Gastroesophageal sphincter (tissue), 4 donors: ENCODE measurements at places on chromosomes 2 and 18. TPM values are rescaled to one million over a fixed set of nuclear protein-coding genes. Genes with fewer than 3 reads are reported as not detected.

ASPRV1 gene
- total RNA-seq: 1.2 TPM

GRCh38 chr2:235964787-235965390, 203.3 kb downstream of the GBX2 start:
- no peak for ATAC-seq

ASXL2 gene
- total RNA-seq: 13.3 TPM

EPB41L3 gene
- total RNA-seq: 27.4 TPM

DNA sequence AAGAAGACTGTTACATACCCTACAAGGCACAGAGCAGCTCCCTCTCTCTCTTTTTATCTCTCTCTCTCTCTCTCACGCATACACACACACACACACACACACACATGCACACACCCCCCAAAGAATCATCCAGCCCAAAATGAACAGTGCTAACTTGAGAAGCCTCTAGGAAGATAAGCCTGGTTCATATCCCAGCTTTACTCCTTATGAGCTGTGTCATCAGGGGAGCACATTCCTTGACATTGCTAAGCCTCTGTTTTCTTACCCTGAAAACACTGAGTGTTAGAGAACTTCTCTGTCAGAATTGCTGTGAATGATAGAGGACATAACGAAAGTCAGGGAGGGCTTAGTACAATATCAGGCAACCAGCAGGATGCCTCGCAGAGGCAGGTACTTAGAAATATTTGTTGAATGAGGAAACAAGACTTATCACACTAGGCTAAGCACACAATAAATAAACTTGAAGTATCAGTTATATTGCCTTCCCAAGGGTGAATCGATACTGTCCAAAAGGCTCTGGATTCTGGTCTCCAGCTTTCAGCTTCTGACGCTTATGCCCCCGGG, 725.6 kb upstream of the ID2 start:
- no peak for ATAC-seq

MYO1B gene
- 17.3 TPM for total RNA-seq

DNA sequence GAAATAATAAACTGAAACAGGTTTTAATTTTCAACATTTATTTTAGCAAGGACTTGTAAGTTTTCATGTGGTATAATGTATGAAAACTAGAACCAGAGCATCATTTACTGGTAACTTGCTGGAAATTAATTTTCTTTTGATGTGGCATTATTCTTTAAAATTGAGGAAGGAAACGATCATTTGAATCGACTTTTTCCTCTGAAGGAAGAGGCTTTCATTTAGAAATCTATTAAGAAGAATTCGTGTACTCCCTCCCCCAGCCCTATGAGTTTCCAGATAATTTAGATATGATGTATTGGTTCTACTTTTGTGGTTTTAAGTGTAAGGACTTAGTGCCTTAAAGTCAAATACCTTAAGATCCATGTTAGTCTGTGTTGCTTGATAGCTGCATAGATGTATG, 2.5 kb downstream of the BABAM2 start:
- no peak for ATAC-seq

RNF125 gene
- 2.7 TPM for total RNA-seq

TANC1 gene
- total RNA-seq: 66.5 TPM

DNA sequence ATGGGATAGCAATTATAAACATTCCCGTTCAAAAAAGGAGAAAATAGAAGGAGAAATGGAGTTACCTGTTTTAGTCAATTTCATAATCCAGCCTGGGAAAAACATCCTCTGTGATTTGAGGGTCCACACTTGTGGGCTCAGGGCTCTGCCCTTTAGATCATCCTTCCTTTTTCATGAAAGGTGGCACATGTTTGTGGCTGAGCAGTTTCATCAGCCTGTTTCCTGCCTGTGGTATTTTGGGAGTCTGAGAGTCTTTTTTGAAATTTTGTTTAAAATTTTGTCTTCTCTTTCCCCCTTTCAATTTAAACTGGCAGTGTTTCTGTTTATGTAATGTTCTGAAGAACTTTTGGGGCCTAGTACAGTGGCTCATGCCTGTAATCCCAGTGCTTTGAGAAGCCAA, 84.0 kb downstream of the KIAA1328 start:
- no peak for ATAC-seq

DNA sequence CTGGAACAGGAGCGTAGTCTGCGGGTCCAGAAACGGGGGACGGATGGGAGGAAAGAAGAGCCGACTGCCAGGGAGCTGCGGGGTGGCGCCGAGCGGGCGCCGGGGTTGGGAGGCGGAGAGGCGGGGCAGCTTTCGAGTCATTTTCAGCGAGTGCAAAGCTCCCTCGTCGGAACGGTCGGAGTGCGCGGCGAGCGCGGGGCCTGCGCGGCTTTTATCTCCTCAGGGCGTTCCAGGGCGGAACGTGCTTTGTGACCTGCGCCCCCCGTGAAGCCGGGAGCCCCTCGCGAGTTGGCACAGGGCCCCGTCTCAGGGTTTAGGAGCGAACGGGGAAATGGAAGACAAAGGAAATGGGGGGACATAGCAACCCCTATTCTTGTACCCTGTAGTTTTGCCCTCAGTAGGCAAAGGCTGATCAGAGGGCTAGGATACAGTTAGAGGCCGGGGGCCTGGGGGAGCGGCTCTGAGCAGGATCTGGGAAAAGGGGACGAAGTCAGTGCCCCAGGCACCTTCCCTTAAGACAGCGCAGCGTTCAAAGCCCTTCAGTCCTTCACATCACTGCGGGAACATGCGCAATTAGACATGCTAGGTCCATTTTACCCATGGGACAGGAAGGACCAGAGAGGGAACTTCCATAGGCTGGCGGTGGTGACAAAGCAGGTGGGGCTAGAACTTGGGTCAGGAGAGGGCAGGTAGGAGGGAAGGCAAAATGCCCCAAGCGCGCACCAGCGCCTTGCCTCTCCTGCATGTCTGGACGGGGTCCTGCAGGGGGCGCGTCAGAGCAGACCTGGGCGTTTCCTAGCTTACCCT, 60.1 kb upstream of the IL1RL1 start:
- peak; percentile 73 for ATAC-seq

GRCh38 chr2:112121682-112122254, 16.4 kb upstream of the FBLN7 start:
- no peak for ATAC-seq

SPC25 gene
- not detected for total RNA-seq

- peak; percentile 75 for ATAC-seq
Measured at GRCh38 chr2:171598713-171599319, 76.5 kb downstream of the CYBRD1 start.
